ENCODE measurements at places on chromosomes 6 and 20. TPM values are rescaled to one million over a fixed set of nuclear protein-coding genes. Genes with fewer than 3 reads are reported as not detected.

DNA sequence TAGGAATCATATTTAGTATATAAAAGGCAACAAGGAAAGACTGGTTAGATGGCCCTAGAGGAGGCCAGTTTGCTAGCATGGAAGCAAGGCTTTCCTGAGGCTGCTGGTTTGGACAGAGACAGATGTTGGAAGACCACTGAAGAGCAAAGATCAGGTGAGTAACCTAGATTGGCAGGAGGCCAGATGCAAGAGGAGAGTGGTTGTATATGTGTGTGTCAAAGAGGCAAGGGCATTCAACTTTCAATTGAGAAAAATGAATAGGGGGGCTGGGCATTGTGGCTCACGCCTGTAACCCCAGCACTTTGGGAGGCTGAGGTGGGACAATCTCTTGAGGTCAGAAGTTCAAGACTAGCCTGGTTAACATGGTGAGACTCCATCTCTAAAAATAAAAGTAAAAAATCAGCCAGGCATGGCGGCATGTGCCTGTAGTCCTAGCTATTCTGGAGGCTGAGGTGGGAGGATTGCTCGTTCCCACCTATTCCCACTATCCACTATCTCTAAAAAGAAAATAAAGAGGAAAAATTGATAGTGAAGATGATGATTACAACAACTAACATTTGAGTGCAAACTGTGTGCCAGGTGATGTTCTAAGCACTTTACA, 79.8 kb downstream of the PRDM1 start:
- no peak for DNase-seq

DNA sequence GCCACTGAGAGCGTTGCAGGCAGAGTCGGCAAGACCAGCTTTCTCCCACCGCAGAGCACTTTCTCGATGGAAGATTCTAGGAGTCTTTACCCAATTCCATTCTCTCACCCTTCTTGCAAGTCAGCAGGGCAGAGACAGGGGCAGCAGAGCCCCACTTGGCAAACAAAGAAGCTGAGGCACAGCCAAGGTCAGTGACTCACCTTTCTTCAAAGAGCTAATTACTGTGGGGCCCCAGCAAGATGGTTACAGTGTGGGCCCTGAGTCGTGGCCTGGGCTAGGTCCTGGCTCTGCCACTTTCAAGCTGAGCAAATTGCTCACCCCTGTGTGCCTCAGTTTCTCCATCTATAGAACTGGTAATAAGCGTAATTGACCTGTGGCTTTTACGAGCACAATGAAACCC, 277.0 kb downstream of the PREX1 start:
- no peak for DNase-seq

DNA sequence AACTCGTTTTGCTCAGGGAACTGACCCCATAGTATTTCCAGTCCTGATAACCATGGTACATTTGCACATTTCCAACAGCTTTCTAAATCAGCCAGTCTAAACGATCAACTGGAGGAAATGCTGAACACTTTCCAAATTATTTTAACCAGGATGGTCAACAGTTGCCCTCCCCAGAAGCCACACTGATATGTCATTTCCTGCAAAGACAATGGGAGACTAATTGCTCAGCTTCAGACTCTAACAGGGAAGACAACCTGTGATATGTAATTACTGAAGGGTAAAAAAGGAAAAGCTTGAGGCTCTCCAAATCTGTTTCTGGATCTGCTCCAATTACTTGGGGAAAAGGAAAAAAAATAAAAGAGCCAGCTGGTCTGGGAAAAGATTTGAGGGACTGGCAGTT, 88.8 kb downstream of the FYN start:
- no peak for DNase-seq

GRCh38 chr6:107419733-107420132, 39.6 kb downstream of the PDSS2 start:
- no peak for DNase-seq

- no peak for DNase-seq
These were observed 479.4 kb upstream of the SLC35B3 start for GRCh38 chr6:8914700-8915099.

DNA sequence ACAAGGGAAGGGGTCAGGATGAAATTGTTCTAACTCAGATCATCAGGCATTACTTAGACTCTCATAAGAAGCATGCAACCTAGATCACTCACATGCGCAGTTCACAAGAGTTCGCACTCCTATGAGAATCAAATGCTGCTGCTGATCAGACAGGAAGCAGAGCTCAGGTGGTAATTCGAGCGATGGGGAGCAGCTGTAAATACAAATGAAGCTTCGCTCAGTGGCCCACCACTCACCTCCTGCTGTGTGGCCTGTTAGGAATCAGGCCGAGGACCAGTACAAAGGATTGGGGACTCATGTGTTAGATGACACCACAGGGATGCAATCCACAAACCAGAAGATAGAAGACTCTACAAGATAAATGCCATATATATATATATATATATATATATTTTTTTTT, 31.5 kb upstream of the TOP1 start:
- no peak for DNase-seq

DNA sequence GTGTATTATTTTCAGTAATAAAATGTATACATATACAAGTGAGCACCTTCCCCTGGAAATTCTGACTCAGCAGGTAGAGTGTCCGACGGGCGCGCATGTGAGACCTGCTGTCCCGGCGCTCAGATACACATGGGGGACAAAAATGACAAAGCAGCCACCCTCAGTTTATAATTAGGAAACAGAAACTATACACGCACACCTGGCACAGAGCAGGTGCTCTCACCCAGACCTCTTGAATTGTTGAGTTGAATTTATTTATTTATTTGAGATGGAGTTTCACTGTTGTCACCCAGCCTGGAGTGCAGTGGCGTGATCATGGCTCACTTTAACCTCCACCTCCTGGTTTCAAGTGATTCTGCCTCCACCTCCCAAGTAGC, 180.4 kb downstream of the ZDHHC14 start:
- no peak for DNase-seq

GRCh38 chr6:31581434-31582229, 592 bp downstream of the LTB start:
- DNase-seq, result no peak

GRCh38 chr20:39298121-39298520, 336.0 kb downstream of the DHX35 start:
- no peak for DNase-seq

GRCh38 chr20:31785089-31785488, 34.1 kb upstream of the MYLK2 start:
- no peak for DNase-seq

- DNase-seq, result no peak
These were observed 354.0 kb downstream of the ESR1 start for GRCh38 chr6:152161501-152161900.

GRCh38 chr6:108868647-108869046, 20.4 kb downstream of the ARMC2 start:
- DNase-seq, result no peak

GRCh38 chr20:56430461-56430860, 18.4 kb downstream of the CASS4 start:
- no peak for DNase-seq

The BACH2 gene
- total RNA-seq, result 59.4 TPM

The PRICKLE4 gene
- not detected for total RNA-seq

The FOXQ1 gene
- not detected for total RNA-seq

The HLA-DOA gene
- total RNA-seq, result 1.5 TPM

The UST gene
- total RNA-seq, result 0.29 TPM

The POU5F1 gene
- total RNA-seq, result not detected

The KCNG1 gene
- total RNA-seq, result not detected

Measured in activated CD4-positive, alpha-beta T cell treated with anti-CD3 and anti-CD28 coated beads, Interleukin-2, amount 10 ng/mL, durations not matched to agents 7 days and 5 days (primary cell).